Left lung (tissue), 14 donors: ENCODE measurements at places on chromosomes 5 and 9.

GRCh38 chr5:149279661-149280060 is 8.0 kb downstream of the AFAP1L1 start:
- no peak overlapping the region for H3K4me3 ChIP-seq
- H3K4me1 ChIP-seq = peaks cover 5% of the 10 kb centered on the region
- DNase-seq = no peak
- no peaks in the 10 kb centered on the region for H3K36me3 ChIP-seq
- no peak overlapping the region for H3K27ac ChIP-seq

DNA sequence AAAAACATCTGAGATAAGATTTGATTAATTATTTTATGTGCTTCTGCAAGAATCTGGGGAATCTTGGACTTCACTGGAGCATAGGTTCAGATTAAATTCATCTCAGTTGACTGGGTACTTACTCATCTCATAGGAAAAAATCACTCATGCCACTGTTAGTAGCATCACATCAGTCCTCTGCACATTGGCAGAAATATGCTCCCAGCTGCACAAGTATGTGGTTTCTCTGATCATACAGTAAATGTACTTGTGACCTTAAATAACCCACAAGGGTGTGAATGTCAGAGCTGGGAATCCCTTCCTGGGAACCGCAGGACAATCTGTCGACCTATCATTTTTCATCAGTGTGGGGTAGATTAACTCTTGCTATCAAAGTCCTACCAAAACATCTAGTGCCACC is 203.7 kb upstream of the SLC24A2 start:
- no peak for DNase-seq
- no peaks in the 10 kb centered on the region for H3K36me3 ChIP-seq

GRCh38 chr9:136299116-136299515 is 4.8 kb downstream of the CCDC187 start:
- peaks cover 33% of the 10 kb centered on the region for H3K27me3 ChIP-seq
- no peaks in the 10 kb centered on the region for H3K36me3 ChIP-seq
- H3K4me1 ChIP-seq = no peaks in the 10 kb centered on the region
- no peak overlapping the region for H3K4me3 ChIP-seq
- peak; percentile 71 for DNase-seq
- H3K27ac ChIP-seq = no peak overlapping the region

DNA sequence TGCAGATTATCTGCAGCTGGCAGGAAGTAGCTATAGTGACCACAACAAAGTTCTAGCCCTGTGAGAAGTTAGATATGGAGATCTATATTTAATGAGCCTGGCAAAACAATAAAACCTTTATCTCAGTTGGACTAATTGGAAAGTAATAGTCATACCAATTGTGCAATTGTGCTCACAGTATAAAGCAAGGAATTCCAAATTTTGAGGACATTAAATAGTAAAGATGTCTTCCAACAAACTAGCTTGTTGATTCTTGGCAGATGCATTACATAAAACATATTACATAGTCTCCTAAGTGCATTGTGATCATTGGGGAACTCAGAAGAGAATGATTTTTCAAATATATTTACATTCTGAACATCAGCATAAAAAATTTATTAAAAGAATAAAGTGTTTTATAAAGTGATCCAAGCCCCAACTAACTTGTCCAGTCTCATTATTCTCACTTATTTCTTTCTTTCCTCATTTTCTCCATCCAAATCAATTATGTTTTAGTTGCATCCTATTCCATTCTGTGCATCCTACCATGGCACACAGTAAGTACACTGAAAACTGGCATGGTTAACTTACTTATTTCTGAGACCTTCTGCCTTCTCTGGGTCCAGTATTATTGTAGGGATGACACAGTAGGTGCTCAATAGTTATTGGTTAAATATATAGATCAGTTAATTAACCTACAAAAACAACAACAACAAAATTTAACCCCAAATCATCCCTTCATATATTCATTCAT is 977.2 kb upstream of the NUDT12 start:
- no peaks in the 10 kb centered on the region for H3K27me3 ChIP-seq
- peak; percentile 79 for DNase-seq
- H3K27ac ChIP-seq = no peak overlapping the region
- no peak overlapping the region for H3K4me3 ChIP-seq

DNA sequence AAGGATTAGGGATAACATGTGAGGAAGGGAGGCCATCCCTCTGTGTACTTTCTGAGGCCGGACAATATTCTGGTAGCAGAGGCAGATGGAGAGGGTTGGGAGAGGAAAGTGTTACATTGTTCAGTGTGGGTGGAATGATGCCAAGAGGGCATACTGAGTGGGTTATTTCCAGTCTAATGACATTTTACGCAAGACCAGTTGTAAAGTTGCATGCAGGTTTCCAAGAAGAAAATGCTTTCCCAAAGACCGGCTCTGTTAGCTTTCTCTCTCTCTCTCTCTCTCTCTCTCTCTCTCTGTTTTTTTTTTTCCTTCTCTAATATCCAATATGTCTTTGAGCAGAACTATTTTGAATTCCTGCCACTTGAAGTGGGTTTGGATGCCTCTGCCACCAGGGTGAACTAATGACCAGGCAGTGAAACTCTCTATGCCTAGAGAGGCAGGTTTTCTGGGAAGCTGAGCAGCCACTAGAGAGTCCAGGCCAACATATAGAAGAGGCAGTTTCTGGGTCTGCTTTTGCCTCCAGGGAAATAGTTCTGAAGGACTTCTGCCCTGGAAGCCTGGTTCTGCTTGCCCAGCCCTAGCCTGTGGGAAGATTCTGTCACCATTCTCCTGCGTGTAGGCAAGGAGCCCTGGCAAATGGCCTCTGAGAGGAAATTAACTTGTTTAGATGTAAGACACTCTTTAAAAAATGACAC is 24.4 kb upstream of the ZNF366 start:
- no peak for DNase-seq
- H3K27ac ChIP-seq = no peak overlapping the region
- no peaks in the 10 kb centered on the region for H3K36me3 ChIP-seq
- no peaks in the 10 kb centered on the region for H3K4me1 ChIP-seq

GRCh38 chr5:39283231-39283818 is 64.0 kb upstream of the FYB1 start:
- no peaks in the 10 kb centered on the region for H3K27me3 ChIP-seq
- no peaks in the 10 kb centered on the region for H3K36me3 ChIP-seq
- H3K4me1 ChIP-seq = peaks cover 13% of the 10 kb centered on the region
- H3K27ac ChIP-seq = no peak overlapping the region
- DNase-seq = no peak
